ENCODE measurements at places on chromosomes 2 and 18.
A peak's percentile ranks its signal among the peaks of the same experiment; 100 is the strongest.

- no peak for DNase-seq
Measured at GRCh38 chr2:191571163-191571769, 106.7 kb upstream of the NABP1 start.

DNA sequence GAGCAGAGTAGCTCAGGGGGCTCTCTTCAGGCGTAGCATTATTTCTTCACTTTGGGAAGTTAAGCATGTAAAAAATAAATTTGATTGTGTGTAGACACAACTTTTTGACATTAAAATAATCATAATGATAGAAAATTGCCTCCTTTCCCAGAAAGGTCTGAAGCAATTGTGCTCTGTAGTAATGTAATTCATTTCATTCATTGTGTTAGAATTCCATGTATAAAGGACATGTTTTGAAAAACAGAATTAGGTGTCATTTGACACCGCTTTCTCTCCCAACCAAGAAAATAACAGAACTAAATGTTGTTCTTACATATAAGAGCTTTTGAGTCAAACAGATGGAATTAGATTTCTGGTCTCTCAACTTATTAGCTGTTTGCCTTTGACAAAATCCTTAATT lies 1064.2 kb upstream of the FAM98A start:
- DNase-seq: no peak

- DNase-seq: no peak
Measured at GRCh38 chr18:23541349-23542093, 38.2 kb downstream of the RMC1 start.

DNA sequence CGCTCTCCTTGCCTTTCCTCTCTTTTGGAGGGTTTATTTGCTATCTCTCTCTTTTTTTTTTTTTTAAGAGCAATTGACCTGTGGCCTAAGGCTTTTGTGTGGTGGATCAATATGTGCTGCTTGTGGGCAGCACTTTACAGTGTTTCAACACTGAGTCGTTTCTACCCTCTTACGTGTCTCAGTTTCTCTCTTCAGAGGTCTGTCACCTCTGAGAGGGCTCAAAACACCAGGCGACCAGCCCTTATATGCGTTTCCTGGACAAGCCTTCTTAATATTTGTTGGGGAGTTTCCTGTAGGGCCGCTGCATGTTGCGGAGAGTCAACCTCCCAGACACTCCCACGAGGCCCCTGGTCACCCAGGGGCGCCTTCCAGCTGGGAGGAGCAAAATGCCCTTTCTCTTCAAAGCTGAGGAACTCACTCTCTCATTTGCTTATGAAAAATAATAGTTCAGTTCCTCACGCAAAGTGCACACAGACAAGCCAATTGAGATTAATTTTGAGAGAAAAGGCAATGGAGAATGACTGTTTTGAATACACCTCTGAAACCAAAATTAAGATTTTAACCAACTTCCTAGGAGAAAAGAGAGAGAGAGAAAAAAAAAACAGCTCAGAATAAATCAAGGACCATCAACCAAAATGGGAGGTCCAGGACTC lies 96.3 kb upstream of the B3GNT2 start:
- DNase-seq: no peak

DNA sequence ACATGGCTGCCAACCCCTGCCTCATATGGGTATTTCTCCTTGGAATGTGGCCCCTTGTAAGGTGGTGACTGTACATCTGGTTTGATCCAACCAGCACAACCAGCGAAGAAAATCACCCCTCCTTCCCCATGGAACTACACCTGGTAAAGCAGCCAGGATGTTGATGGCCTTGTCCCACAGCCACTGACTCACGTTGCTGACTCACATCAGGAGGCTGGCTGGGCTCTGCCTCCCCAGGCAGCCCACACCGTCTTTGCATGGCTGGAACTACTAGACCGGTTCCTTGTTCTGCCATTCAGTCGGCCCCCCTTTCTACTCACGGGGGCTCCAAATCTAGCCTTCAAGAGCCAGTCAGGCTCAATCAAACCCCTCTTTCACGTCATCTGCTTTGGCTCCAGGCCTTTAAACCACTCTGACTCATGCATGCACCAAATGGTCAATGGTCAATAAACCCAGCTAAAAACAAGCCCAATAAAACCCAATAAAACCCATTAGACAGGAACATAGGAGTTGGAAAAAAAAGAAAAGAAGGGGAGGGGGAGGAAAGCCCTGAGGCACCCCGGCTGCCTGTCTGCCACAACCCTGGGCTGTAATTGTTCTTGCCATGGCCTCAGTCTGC lies 114.8 kb downstream of the PLB1 start:
- no peak for DNase-seq

GRCh38 chr2:237341872-237342271 lies 72.1 kb downstream of the COL6A3 start:
- no peak for DNase-seq

DNA sequence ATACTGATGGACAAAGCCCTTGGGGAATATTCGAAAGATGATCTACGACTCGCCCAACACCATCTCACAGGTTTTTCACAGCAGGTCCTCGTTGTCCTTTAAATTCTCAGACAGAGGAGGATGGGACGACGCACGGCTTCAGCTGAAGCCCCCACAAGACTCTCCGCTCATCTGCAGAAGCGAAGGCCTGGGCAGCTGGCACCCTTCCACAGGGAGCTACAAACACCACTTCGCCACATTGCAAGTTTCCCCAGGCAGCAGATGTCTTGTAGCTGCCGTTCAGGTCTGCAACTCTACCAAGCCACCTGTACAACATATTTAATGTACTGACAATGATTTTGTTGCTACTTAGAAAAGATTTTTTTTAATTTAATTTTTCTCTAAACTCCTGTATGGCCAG lies 642.9 kb downstream of the ZEB2 start:
- DNase-seq: no peak

GRCh38 chr2:105746177-105747080 lies 1.7 kb downstream of the NCK2 start:
- peak; percentile 84 for DNase-seq

DNA sequence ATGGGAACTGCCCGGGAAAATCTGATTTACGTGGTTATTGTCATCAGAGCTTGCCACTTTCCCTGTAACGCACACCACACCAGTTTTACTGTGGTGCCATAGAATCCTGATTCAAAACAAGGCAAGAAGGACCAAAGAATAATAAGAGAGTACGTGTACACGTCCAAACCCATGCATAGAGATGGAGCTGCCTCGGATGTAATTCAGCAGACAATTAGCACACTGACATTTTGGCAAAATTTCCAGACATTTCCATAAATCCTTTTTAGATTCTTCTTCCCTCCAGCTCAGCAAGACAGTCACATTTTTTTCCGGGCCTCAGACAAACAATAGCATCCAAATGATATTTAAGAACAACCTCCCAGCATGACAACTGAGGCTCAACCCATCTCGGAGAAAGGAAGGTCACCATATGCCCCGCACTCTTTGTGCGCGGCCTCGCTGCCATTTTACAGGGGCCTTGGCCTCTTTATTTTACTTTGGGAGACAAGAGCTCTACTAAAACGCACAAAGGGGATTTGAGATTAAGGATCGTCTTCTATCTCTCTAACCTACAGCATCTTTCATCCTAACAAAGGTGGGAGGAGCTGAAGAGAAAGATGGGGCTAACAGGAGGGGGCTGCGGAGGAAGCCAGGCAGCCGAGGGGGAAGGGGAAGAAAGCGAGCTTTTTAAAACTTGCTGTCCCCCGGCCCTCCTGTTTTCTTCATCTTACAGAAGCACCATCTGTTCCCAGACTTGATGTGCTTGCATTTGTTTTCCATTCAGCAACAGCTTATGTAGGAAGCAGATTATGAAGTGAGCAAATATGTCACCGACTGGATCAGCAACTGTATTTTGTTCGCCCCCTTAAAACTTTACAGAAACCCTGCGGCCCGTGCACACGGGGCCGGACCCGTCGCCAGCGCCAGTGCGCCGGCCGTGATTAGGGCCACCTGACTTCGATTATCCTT lies 61.0 kb downstream of the CDCA7 start:
- no peak for DNase-seq

DNA sequence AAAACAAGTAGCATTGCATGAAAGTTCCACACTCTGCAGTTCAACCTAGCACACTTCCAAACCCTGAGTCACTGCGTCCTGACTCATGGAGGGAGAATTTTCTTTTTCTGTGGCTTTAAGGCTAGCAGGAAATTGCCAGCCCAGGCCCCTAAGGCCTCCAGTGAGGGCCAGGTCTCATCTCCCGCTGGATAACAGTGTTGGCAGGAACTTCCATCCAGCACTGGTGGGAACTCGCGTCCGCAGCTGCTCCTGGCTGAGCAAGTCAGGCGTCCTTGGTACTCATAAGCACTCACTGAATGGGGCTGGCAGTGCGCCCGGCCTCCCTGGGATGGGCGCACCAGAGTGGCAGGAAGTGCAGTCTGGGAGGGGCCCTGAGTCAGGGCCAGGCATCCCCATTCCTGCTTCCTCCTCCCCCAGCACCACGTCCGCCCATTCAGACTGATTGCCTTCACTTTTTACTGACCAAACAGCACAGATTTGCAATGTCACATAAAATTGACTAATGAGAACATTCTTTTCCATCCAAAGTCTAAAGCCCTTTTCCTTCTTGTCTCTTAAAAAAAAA lies 14.3 kb downstream of the MALL start:
- no peak for DNase-seq

DNA sequence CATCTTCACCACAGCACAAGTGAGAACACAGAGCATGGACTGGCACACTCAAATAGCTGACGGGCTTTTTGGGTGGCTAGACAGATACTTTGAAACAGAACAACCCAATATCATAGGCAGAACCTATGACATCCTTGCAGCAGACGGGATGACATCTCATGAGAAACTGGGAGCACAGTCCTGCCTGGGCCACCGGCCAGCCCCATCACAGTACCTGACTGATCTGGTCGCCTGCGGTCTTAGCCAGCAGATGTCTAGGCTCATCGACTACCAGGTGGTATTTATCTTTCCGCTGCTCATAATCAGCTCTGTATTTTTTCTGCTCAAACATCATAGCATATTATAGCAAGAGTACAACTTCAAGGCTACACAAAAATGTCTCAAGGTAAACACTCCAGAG lies 124.3 kb downstream of the RIF1 start:
- DNase-seq: no peak

- DNase-seq: peak; percentile 39
Measured at GRCh38 chr18:76491473-76491775, 3.6 kb downstream of the ZNF516 start.

DNA sequence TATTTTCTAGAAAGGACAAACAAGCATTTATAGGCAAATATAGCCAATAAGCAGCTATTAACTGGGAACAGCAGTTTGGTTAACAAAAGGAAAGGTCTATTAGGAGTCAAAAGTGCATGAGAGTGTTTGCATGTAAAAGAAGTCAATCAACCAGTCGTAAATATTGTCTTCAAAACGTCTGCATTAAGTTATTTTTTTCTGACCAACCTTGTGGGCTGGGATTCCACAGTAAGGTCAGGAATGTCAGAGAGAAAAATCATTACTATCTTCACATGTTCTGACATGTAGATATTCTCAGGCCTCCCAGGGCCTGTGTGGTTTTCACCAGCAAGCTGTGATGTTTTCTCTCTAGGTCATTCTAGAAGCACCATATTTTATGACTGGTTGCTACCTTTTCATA lies 922.5 kb downstream of the SUCLG1 start:
- DNase-seq: no peak

- DNase-seq: no peak
Measured at GRCh38 chr2:169891593-169892298, 64.5 kb downstream of the UBR3 start.

GRCh38 chr2:85713836-85714235 lies 19.7 kb downstream of the GNLY start:
- DNase-seq: no peak

DNA sequence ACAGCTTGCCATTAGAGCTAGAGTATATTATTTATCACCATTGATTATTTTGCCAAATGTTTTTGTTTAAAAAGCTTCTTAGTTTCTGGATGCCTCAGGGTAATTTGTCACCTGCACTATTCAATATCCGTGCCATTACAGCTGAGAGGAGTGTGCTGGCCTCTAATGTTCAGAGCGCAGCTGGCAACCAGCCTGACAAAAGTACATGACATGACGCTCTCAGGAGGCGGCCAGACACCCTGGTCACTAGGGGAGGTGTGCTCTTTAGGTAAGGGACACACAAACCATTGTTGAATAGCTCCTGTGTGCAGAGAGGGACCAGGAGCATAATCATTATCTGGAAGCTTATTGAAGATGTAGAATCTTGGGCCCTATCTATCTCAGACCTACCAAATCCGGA lies 20.3 kb downstream of the LIMS1 start:
- DNase-seq: no peak

Measured in activated CD4-positive, CD25-positive, alpha-beta regulatory T cell (primary cell).